Karpas-422 (cell line): ENCODE measurements at places on chromosomes 2 and 18. TPM values are rescaled to one million over a fixed set of nuclear protein-coding genes. Genes with fewer than 3 reads are reported as not detected.

CPO gene
- not detected in 2 replicates for total RNA-seq

MYO5B gene
- total RNA-seq = 0.97 TPM in 1 of 2 replicates, not detected in the other

LYG1 gene
- total RNA-seq = 2.4 and 2.7 TPM in 2 replicates

NOSTRIN gene
- not detected in 2 replicates for total RNA-seq

UGT1A10 gene
- total RNA-seq = 0.11 and 0.14 TPM in 2 replicates

UGT1A4 gene
- not detected in 2 replicates for total RNA-seq

SERPINB2 gene
- total RNA-seq = not detected in 2 replicates

SCN2A gene
- total RNA-seq = 0.51 and 0.75 TPM in 2 replicates

TMEM182 gene
- 6.1 and 26.5 TPM in 2 replicates for total RNA-seq

GKN2 gene
- not detected in 2 replicates for total RNA-seq

TRAPPC12 gene
- 69.1 and 92.5 TPM in 2 replicates for total RNA-seq

DNA sequence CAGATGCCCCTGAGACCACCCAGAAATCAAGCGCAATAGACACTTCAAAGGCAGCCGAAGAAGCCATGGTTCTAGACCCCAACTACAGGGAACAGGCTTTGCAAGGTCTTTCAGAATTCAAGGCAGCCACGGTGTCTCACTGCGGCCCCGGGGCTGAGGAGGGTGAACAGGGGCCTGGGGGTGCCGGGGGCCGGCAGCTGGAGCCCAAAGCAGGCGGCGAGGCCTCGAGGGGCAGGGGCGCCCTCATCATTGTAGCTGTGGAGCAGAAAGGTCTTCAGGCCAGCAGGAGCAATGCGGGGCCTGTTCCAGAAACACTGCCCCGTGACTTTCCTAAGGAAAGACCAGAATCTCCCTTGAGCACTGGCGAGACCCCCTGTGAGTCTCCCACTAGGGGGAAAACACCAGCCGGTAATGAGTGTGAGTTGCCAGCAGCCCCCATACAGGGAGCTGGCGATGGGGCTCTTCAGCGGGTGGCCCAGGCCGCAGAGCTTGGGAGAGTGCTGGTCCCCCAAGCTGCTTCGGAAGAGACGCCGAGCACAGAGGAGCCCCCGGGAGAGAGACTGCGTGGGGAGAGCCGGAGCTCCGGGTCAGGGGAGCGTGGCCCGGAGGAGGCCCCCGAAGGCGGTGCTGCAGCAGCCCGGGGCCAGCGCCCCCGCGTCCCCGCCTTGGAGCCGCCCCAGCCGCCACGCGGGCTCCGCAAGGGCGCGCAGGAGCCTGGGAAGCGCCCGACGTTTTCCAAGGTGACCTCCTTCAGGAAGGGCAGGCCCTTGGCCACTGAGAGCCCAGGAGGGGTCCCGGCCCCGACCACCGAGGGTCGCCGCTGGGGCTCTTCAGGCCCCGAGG, 79.1 kb downstream of the ARHGEF4 start:
- no peak for DNase-seq

DNA sequence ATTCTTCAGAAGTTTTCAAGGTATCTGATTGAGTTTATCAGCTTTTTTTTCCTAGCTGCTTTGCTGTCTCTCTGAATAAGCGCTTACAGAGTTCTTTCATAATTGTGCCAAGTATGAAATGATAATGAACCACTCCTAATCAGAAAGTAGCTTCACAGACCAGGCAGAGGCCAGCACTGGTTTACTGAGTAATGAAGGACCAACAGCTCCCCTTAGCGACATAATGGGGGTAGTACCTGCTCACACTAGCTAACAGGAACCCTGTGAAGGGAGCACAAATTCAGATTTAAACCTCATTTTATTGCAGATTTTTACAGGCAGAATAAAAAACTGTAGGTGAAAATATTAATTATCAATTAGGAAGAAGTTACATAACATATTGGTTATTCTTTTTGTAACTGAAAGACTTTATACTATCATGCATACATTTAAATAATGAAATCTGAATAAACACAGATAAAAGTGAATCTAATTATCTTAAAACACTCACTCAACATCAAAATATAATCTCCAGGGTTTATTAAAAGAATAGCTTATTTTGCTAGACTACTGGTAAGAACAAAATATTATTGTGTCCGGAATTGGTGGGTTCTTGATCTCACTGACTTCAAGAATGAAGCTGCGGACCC, 53.7 kb upstream of the LRRC30 start:
- peak; percentile 82 for DNase-seq

DNA sequence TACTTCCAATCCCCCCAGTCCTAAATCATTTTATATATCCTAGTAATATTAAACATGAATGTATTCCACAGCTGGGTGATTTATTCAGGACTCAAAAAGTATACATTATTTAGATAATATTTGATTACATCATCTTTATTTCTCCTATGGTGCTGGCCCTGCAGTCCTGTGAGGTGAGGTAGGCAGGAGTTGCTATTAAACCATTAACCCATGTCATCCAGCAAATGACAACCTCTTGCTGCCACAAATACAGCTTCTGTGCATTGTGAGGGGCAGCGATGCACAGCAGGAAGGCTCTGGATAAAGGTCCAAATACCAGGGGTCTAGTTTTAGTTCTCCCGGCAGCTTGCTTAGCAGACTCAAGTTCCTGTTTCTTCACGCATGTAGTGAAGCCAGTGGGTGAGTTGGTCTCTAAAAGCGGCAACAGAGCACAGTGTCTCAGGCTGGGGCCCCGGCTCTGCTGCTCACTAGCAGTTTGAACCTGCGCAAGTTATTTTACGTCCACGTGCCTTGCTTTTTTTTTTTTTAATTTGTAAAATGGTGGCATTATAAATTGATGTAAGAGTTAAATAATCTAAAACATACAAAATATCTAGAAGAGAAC, 36.1 kb downstream of the INSIG2 start:
- DNase-seq = no peak

GRCh38 chr2:82781176-82781915, 1677.7 kb downstream of the SUCLG1 start:
- DNase-seq = no peak

- DNase-seq = no peak
Measured at GRCh38 chr2:172169611-172170010, 66.9 kb upstream of the DLX2 start.

- DNase-seq = no peak
Measured at GRCh38 chr2:218904176-218904575, 23.5 kb downstream of the WNT10A start.

DNA sequence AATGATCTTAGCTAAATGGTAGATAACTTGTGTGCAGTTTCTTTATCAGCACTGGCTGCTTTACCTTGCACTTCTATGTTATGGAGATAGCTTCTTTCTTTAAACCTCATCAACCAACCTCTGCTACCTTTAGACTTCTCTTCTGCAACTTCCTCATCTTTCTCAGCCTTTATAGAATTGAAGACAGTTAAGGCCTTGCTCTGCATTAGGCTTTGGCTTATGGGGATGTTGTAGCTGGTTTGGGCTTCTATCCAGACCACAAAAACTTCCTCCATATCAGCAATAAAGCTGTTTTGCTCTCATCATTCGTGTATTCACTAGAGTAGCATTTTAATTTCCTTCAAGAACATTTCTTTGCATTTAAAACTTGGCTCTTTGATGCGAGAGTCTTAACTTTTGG, 123.7 kb downstream of the PIK3C3 start:
- DNase-seq = no peak

DNA sequence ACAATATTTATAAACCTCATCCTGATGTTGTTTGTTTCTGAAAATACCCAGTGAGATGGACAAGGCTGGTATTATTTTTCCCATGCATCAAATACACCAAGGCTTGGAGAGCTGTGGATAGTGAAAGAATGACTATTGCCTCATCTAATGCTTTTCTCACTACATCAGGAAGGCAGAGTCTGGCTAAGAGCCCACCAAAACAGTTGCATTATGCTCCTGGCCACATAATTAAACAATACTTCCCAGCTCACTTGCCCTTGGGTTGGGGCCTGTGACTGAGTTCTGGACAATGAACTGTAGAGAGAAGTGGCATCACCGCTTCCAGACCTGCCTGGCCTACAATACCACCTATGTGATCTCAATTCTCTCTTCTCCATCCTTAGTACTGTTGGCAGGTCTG, 46.4 kb upstream of the REEP1 start:
- DNase-seq = no peak

GRCh38 chr18:51417643-51418483, 220.4 kb upstream of the MEX3C start:
- DNase-seq = peak; percentile 56

GRCh38 chr2:26299471-26300101, 46.4 kb upstream of the SELENOI start:
- DNase-seq = no peak

- no peak for DNase-seq
Measured at GRCh38 chr2:191311627-191312026, 66.4 kb downstream of the MYO1B start.

DNA sequence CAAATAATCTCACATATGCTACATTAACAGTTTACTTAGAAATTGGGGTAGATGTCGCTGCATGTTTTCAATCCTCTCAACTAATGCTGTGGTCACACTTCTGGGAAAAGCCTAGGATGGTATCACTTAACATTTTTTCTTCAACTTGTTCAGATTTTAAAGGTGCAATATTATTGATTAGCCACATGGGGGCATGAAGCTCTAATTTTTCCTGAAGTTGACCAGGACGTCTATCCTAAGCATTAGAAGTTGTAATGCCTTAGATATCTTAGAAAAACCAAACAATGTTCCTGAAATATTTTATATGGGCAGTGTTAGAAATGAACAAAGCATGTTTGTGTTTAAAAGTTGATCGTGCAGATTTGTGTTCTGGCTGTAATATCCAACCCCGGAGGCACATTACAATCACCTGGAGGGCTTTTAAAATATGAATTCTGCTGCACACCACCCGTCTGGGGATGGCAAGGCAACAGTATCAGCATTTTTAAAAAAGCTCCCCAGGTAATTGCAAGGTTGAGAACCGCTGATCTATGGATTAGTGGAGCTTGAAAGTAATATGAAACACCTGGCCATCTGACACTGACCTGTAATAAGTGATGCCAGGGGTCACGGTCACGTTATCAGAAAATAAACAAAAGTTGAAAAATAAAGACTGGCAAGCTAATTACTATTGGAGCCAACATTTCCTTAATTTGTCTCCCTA, 100.5 kb upstream of the LMAN1 start:
- DNase-seq = peak; percentile 47

GRCh38 chr18:54247511-54248175, 21.7 kb upstream of the POLI start:
- DNase-seq = no peak

DNA sequence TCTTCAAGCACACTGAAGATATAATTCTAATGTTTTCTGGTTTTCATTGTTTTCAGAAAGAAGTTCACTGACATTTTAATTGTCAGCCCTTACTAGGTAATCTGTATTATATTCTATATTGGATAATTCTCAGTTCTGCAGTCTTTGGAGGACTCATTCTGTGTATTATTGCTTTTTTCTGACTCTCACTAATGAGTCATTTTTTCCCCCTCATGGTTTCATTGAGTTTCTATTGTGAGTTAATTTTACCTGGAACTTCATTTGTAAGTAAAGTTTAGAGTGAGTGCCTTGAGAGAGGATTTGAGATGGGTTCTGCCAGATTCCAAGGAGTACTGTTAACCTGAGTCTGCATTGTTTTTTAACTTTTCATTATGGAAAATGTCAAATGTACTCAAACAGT, 90.4 kb upstream of the LYPD1 start:
- DNase-seq = no peak

DNA sequence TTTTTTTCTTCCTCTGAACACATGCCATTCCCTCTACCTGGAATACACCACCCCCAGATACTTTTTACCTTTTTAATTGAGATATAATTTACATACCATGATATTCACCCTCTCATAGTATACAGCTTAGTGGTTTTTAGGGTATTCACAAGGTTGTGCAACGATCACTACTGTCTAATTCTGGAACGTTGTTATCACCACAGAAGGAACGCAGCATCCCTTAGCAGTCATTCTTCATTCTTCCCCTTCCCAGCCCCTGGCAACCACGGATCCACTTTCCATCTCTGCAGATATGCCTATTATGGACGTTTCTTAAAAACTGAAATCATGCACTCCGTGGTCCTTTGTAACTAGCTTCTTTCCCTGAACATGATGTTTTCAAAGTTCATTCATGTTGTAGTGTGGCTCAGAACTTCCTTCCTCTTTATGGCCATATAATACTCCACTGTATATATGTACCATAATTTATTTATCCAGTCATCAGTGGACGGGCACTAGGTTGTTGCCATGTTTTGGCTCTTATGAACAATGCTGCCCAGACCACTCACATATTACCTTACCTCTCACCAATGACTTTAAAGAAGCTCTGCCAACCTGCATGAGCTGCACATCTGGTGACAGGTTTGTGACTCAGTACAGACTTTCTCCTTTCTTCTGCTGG, 168.9 kb downstream of the CTIF start:
- DNase-seq = no peak

GRCh38 chr2:227855440-227855839, 16.0 kb upstream of the DAW1 start:
- no peak for DNase-seq

DNA sequence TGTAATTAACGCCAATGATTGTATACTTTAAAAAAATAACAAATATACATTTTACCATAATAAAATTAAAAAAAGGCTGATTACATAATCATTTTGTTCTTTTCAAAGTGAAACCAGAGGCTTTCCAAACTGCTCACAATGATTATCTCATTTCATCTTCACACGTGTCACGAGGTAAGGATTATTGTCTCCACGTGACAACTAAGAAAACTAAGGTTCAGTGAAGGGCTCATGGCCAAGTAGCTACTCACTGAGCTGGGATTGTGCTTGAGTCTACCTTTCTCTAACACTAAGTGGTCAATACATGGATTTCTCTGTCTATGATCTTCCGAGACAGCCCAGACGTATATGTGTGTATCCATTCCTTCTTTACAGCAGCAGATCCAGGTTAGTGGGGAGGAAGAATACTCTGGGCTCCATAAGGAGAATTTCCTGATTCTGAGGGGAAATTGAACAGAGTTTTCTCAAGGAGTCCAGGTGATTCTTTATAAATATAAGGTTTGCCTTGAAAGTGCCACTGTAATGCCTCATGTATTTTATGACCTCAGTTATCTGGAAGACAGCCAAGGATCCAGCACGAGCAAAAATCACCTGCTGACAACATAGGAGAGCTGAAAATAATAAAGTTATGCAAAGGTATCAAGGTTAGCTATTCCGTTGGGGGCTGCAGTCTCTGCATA, 25.6 kb upstream of the ACSL3 start:
- no peak for DNase-seq

DNA sequence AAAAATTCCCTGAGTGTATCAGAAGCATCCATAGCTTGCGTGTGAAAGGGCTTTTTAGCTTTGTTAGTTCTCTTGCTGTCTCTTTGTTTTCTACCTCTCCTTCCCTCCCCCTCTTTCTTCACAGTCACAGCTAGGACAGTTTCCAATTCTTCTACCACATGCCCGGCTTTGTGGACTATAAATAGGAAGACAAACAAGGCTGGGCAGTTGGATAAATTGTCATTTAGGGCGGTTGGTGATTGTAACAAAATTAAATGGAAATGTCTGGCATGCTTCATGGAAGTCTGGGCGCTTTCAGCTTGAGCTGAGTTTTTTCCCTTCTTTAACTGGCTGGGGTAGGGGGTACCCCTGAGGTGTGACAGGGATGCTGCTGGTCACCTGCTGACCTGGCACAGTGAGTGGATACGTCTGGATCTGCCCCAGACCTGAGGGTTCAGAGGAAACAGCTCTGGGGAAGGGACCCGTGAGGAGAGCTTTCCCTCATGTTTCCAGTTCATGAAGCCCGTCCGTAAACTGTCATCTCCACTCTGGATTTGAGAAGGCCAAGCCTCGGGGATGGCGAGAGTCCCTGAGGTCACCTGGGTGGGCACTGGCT, 29.0 kb upstream of the GIGYF2 start:
- DNase-seq = no peak
